ENCODE measurements at places on chromosomes 1 and 21.

- no peak for DNase-seq
Measured at GRCh38 chr1:44662683-44663030, 11.6 kb downstream of the TMEM53 start.

DNA sequence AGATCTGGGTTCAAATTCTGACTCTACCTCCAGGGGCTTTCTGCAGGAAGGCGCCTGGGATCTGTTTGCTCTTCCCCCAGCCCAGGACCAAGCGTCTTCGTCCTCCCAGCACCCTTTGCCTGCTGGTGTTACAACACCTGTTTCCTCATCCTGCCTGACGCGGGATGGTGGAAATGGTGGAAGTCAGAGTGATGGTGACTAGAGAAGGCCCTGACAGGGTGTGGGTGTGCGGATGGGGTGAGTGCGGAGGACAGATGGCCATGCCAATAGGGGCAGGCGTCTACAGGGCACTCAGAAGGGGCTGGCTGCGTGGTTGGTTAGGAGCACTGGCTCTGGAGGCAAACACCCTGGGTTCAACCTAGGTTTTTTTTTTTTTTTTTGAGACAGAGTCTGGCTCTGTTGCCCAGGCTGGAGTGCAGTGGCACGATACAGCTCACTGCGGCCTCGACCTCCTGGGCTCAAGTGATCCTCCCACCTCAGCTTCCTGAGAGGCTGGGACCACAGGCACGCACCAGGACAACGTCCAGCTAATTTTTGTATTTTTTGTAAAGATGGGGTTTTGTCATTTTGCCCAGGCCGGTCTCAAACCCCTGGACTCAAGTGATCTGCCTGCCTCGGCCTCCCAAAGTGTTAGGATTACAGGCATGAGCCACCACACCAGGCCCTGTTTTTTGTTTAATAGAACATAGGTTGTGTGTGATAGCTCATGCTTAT, 1.5 kb downstream of the THEMIS2 start:
- DNase-seq, result no peak

- no peak for DNase-seq
Measured at GRCh38 chr1:199101139-199101538, 462.3 kb downstream of the PTPRC start.

GRCh38 chr21:45284456-45284741, 3.3 kb downstream of the POFUT2 start:
- no peak for DNase-seq

- no peak for DNase-seq
Measured at GRCh38 chr1:224245188-224245587, 62.1 kb downstream of the DEGS1 start.

DNA sequence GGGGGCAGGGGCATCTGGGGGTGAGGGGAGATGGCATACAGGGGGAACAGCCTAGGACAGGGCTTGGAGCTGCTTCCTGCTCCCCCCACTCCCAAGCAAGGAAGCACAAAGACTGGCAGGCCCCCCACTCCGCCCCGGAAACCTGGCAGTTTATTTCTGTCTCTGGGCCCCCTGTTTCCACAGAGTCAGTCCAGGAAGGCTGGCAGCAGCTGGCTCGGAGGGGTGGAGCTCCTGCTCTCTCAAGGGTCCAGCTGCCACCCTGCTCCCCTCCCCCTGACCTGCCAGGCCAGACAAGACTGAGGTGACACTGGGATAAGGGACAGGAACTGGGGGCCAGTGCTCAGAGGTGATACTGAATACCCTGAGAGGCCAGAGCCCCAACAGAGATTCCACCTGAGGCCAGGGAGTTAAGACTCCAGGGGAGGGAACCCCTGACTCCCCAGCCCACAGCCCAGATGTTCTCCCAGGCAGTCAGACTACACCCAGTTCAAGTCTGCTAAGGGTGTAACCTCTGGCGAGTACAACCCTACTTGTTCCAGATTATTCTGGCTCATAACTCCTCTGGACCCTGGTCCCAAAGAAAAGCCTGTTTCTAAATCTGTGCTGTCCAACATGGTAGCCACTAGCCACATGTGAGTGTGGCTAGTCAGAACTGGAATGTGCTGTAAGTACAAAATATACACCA, 26.3 kb downstream of the AHDC1 start:
- no peak for DNase-seq

DNA sequence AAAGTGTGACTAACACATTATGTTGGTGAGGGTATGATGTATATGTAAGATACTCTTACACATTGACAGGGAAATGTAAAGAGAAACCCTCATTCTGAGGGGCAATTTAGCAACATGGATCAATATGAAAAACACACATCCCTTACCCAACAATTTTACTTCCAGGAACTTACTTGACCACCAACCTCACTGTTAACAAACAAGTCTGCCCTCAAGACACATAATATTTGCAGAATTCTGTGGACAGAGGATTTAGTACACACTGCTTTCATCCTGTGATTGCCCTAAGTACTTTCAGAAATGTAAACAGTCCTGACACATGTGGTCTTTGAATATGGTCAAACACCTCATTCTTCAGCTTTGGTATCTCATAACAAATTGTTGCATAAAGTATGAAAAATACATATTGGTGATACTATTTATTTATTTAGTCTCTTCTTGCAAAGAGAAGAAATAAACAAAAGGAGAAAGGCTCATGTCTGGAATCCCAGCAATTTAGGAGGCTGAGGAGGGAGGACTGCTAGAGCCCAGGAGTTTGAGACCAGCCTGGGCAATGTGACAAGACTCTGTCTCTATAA, 6.9 kb downstream of the USP48 start:
- DNase-seq, result no peak

DNA sequence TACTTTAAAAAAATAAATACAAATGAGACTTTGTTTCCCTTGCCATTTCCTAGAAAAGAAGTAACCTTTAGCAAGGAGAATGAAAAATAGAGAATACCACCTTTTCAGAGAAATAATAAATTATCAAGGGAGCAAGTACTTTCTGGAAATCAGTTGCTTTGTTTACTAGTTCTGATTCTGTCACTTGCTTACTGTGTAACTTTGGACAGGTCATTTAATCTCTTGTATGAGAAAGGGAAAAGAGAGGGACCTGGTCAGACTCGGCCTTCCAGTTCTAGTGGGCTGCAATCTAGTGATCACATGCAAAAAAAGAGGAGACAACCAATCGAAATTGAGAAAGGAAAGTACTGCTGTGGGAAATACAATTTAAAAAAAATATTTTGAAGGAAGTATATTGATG, 34.2 kb downstream of the KCTD3 start:
- DNase-seq, result no peak

DNA sequence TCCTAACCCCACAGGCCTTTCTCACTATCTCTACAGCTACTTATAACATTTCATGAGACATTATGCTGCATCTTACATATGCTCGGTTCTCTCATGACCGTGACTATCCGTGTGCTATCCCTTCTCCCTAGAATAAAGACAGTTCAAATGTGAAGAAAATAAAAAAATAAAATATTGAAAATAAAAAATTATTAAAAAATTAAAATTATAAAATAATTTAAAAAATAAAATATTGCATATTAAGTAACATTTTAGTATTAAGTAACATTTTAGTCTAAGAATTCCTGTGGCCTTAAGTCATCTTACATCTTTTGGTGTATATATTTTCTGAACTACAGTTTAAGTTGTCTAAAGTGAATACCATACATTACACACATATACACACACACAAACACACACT, 415.5 kb downstream of the DPYD start:
- no peak for DNase-seq

DNA sequence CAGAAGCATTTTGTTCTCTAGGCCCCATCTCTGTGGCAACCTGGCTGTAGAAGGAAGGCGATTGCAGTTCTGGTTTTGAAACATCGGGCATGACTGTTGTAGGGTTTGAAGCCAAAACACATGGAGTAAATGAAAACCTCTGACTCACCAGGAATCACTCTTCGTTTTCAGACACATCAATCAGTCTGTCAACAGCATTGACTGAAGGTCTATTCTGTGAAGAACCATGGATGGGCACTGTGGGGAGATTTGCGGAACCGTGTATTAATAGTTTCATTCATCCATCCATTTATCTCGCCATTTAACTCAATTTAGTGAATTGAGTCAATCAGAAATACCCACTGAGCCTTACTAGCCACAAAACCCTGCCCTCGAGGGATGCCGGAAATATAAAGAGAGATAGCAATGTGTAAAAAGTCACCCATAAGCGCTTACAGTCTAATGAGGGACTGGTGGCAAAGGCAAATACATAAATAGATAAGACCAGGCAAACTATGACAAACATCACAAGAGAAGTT, 364.6 kb upstream of the PROX1 start:
- DNase-seq, result no peak

GRCh38 chr1:101122452-101123166, 97.0 kb upstream of the DPH5 start:
- no peak for DNase-seq

- no peak for DNase-seq
Measured at GRCh38 chr1:94069919-94070285, 51.0 kb downstream of the ABCA4 start.

DNA sequence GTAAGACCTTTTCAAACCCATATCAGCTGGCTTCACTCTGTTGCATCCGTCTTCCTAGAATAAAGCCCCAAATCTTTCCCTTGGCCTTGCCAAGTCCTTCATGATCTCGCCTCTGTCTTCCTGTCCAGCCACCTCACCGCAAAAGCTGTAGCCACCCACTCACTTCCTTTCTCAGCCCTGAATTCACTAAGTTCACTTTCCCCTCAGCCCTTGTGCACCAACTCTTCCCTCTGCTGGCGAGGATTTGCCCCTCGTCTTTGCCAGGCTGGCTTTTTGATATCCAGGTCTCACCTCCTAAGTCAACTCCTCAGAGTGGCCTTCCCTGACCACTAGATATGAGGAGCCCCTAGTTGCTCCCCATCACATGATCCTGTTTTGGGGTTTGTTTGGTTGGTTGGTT, 3.9 kb upstream of the COL16A1 start:
- DNase-seq, result no peak

DNA sequence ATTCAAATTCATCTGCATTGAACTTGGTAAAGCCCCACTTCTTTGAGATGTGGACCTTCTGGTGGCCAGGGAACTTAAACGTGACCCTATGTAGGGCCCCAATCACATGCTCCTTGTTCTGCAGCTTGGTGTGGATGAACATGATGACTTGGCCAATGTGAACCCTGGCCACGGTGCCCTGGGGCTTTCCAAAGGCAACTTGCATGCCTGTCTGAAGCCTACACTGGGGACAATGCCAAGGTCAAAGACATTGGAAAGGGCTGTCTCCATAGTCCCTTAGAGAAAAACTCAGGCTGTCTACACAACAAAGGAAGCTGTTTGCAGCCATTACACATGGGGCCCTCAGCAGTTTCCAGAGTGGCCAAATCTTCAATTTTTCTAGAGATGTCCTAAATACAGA, 8.9 kb upstream of the VPS13D start:
- DNase-seq, result no peak

- DNase-seq, result no peak
Measured at GRCh38 chr1:61268546-61269240, 186.3 kb downstream of the NFIA start.

DNA sequence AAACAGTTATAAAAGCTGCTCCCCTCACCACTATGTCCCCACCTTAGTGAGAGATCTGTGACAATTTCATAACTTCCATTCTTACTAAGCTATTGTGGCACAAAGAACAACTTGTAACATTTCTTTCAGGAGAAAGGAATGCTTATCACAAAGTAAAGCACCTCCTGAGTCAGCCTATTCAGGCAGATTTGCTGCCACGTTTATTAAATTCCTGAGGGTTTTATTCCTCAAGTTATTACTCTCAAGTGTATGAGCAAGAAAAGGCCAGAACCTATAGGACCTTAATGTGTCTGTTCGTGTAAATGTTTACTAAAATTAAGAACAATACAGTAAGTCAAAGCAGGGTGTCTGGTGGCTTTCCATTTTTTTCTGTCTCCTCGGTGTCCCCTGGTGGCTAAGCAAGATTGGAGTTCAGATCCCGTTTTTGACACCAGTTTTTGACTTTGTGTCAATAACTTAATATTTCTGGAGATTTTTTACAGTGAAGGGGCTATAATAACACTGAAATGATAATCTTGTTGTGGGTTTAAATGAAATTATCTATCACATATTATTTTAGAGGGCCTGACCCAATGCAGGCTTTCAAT, 1539.6 kb downstream of the BRINP3 start:
- DNase-seq, result no peak

DNA sequence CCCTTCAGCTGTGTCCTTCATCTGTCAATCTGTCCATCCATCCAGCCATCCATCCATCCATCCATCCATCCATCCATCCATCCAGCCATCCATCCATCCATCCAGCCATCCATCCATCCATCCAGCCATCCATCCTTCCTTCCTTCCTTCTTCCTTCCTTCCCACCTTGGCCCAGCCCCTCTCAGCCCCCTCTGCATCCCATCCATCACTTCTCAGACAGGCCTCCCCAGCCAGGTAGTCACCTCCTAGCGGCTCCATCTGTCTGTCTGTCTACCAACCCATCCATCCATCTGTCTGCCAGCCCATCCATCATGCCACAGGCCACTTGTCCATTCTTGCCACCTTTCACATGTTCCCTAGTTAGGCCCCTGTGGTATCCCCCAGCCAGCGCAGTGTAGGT, 10.2 kb upstream of the EPHA2 start:
- no peak for DNase-seq

- no peak for DNase-seq
Measured at GRCh38 chr1:59669752-59670312, 144.9 kb upstream of the HOOK1 start.

DNA sequence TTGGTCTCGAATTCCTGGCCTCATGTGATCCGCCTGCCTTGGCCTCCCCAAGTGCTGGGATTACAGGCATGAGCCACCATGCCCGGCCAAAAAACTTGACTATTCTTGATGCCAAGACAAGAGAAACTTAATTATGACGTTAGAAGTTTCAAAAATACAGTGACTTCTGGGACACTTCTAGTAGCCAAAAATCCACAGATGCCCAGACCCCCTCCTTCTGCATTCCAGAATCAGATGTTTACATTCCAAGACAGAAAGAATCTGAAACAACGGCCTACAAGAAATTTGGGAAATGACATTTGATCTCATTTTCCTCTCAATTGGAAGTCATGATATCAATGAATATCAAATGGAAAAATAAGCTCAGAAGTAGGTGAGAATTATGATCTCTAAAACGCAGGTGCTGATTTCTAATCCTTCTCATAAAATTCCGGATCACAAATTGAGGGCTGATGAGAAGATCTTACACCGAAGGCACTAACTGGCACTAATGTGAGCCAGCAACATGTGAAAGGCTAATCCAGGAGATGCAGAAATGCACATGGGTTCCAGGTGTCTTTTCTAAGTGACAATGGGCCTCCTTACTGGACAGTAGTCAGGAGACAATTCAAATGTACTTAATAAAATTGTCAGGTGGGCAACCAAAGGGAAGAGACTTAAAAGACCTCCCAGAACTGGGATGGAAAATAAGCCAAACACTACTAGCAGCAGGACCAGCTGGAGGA, 5.5 kb downstream of the RAB29 start:
- DNase-seq, result no peak

- DNase-seq, result no peak
Measured at GRCh38 chr1:43573066-43573800, 42.5 kb downstream of the PTPRF start.

GRCh38 chr1:28087614-28088167, 719 bp downstream of the EYA3 start:
- DNase-seq, result peak; percentile 55

GRCh38 chr21:42581993-42582786, 68.5 kb downstream of the SLC37A1 start:
- no peak for DNase-seq
